ENCODE measurements at places on chromosomes 6 and 20.
A peak's percentile ranks its signal among the peaks of the same experiment; 100 is the strongest.

- DNase-seq: no peak
Observed at GRCh38 chr20:47572105-47572729, 70.5 kb downstream of the NCOA3 start.

DNA sequence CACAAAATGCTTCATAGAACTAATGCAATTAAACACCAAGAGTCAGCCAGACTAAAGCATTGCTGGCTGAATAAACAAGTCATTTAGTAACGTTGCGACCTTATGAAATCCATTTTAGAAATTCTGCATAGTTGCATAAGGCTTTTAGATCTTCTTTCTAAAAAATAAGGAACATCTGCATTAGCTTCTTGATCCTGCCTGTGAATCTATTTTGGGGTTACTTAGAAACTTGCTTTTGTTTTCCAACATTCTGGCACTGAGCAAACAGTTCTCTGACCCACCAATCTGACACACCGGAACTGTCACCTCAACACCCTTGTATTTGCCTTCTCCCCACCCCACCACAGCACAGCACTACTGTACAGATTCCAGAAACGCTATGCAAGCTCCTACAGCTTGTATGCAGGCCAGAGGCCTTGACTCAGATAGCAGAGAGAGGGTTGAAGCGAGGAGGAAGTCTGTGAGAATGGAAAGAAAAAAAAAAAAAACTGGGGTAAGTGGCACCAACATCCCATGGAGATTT, 55.0 kb downstream of the KIF13A start:
- DNase-seq: peak; percentile 90

- no peak for DNase-seq
Observed at GRCh38 chr6:15879371-15880261, 216.8 kb upstream of the DTNBP1 start.

- DNase-seq: no peak
Observed at GRCh38 chr6:75751443-75751842, 2.4 kb downstream of the MYO6 start.

- DNase-seq: no peak
Observed at GRCh38 chr6:14540810-14541540, 423.4 kb downstream of the CD83 start.

DNA sequence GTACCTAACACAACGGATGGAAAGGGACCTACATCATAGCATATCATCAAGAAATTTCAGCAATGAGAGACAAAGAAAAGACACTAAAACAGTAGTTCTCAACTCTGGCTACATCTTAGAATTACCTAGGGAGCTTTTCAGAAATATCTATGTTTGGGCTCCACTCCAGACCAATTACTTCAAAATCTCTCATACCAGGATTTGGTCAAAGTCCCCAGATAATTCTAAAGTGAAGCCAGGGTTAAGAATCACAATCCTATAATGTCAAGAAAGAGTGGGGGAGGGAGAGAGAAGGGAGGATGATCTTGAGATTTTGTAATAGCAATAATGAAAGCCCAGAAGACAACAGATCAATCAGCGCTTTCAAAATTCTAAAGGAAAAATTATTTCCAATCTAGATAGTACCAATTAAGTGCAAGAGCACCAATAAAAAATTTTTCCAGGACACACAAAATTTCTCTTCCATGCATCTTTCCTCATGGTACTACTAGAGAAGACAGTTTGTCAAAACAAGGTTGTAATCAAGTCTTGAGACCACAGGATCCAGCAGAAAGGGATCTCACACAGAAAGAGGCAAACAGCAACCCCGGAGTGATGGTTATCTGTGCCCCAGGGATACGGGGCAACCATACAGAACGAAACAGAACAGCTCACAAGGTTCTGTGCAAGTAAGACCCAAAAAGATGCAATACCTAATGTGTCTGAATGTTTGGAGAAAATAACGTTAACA, 152.9 kb upstream of the DST start:
- DNase-seq: no peak

- DNase-seq: no peak
Observed at GRCh38 chr6:169648092-169648491, 53.7 kb downstream of the WDR27 start.

Measured in non-pigmented ciliary epithelial cell (primary cell).